GM23338 (cell line): ENCODE measurements at places on chromosomes 7 and 10. TPM values are rescaled to one million over a fixed set of nuclear protein-coding genes. Genes with fewer than 3 reads are reported as not detected.

GRCh38 chr7:8185926-8186683 lies 75.9 kb downstream of the ICA1 start:
- H3K36me3 ChIP-seq = no peaks in the 10 kb centered on the region
- no peak overlapping the region for H3K27ac ChIP-seq
- no peak overlapping the region for H3K4me3 ChIP-seq

- H3K4me3 ChIP-seq = no peak overlapping the region
- DNase-seq = no peak
- no peaks in the 10 kb centered on the region for H3K36me3 ChIP-seq
These were observed 50.1 kb upstream of the IFRD1 start for GRCh38 chr7:112400141-112400540.

- H3K27me3 ChIP-seq = no peaks in the 10 kb centered on the region
- H3K27ac ChIP-seq = no peak overlapping the region
- no peaks in the 10 kb centered on the region for H3K36me3 ChIP-seq
These were observed 613.5 kb upstream of the MGMT start for GRCh38 chr10:128853537-128853936.

DNA sequence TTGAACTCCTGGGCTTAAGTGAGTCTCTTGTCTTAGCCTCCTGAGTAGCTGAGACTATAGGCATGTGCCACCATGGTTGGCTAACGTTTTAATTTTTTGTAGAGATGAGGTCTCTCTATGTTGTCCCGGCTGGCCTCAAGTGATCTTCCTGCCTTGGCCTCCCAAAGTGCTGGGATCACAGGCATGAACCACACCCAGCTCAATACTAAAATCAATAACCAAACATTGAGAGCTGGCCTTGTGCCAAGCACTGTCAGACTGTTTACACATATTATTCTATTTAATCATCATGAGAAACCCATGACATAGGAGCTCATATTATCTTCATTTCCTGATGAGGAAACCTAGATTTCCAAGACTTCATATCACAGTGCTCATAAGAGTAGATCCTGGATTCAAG lies 251.2 kb downstream of the BAMBI start:
- H3K4me1 ChIP-seq = no peaks in the 10 kb centered on the region; the same call in 1 of the 2 replicates
- no peak overlapping the region for H3K27ac ChIP-seq
- H3K36me3 ChIP-seq = no peaks in the 10 kb centered on the region
- no peak overlapping the region for H3K4me3 ChIP-seq

DNA sequence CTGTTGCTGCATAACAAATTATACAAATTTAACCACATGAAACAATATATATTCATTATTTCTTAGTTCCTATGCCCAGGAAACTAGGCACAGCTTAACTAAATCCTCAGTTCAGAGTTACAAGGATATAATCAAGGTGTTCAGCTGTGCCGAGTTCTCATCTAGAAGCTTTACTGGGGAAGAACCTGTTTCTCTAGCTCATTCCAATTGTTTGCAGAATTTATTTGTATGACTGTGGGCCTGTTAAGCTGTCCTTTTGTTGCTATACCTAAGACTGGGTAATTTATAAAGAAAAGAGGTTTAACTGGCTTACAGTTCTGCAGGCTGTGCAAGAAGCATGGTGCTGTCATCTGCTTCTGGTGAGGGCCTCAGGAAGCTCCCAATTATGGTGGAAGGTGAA lies 21.8 kb upstream of the MDFIC start:
- DNase-seq = no peak
- H3K27me3 ChIP-seq = no peaks in the 10 kb centered on the region
- H3K4me1 ChIP-seq = no peaks in the 10 kb centered on the region
- no peaks in the 10 kb centered on the region for H3K36me3 ChIP-seq

GRCh38 chr7:30322271-30323005 lies 38.0 kb downstream of the ZNRF2 start:
- H3K4me3 ChIP-seq = no peak overlapping the region
- no peaks in the 10 kb centered on the region for H3K36me3 ChIP-seq
- H3K27me3 ChIP-seq = no peaks in the 10 kb centered on the region
- H3K27ac ChIP-seq = 0 out of 2 replicates have a peak overlapping the region, but pooled peaks have one; percentile 67

GRCh38 chr10:20289070-20289828 lies 473.0 kb downstream of the PLXDC2 start:
- no peaks in the 10 kb centered on the region for H3K36me3 ChIP-seq
- no peaks in the 10 kb centered on the region for H3K27me3 ChIP-seq
- H3K4me1 ChIP-seq = no peaks in the 10 kb centered on the region
- no peak for DNase-seq
- H3K27ac ChIP-seq = peak overlapping the region; percentile 21; the same call in 1 of the 2 replicates

DNA sequence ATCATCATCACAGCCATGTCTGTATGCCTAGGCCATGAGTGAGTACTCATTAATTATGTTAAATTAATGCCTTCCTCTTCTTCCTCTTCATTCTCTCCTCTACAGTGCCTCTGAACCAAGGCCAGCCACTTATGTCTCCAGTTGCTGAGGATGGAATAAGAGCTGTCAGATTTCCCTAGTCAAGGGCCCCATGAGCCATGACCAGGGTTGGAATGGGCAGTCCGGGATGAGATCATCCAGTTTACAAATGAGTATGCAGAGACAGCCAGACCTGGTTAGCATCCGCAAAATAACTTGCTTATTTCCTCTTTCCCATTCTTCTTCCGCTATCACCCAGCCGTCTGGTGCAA lies 342.7 kb downstream of the GRID1 start:
- DNase-seq = no peak
- no peak overlapping the region for H3K27ac ChIP-seq
- no peaks in the 10 kb centered on the region for H3K4me1 ChIP-seq
- H3K27me3 ChIP-seq = no peaks in the 10 kb centered on the region

GRCh38 chr10:124831116-124831515 lies 29.5 kb downstream of the ABRAXAS2 start:
- no peak overlapping the region for H3K4me3 ChIP-seq
- peaks cover 50% of the 10 kb centered on the region for H3K36me3 ChIP-seq
- H3K27ac ChIP-seq = no peak overlapping the region
- no peaks in the 10 kb centered on the region for H3K27me3 ChIP-seq
- DNase-seq = no peak

The CPA5 gene
- total RNA-seq = not detected in 2 replicates

The STAG3 gene
- total RNA-seq = 3.4 and 4.6 TPM in 2 replicates

The OR2A12 gene
- not detected in 2 replicates for total RNA-seq

The GIMAP7 gene
- total RNA-seq = not detected in 2 replicates

The ITGB8 gene
- total RNA-seq = 3.0 and 3.5 TPM in 2 replicates
